ENCODE measurements at places on chromosomes 11 and 22.

DNA sequence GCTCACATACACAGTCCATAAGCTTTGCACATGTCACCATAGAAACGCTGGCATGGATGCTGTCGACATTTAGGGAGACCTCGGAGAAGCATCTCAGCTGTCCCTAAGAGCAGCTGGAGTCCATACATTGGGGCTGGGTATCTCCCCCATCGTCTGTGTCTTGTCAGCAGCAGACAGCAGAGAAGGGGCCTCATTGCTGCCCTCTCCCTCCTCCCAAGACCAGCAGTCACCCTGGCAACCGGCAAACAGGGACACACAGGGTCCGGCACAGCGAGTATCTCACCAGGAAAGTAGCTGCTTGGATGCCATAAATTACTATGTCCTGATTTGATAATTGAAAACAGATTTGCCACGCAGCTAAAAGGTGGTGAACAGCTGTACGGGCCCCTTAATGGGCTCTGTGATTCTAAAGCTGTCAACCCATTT, 84.4 kb downstream of the CD44 start:
- no peak for DNase-seq

DNA sequence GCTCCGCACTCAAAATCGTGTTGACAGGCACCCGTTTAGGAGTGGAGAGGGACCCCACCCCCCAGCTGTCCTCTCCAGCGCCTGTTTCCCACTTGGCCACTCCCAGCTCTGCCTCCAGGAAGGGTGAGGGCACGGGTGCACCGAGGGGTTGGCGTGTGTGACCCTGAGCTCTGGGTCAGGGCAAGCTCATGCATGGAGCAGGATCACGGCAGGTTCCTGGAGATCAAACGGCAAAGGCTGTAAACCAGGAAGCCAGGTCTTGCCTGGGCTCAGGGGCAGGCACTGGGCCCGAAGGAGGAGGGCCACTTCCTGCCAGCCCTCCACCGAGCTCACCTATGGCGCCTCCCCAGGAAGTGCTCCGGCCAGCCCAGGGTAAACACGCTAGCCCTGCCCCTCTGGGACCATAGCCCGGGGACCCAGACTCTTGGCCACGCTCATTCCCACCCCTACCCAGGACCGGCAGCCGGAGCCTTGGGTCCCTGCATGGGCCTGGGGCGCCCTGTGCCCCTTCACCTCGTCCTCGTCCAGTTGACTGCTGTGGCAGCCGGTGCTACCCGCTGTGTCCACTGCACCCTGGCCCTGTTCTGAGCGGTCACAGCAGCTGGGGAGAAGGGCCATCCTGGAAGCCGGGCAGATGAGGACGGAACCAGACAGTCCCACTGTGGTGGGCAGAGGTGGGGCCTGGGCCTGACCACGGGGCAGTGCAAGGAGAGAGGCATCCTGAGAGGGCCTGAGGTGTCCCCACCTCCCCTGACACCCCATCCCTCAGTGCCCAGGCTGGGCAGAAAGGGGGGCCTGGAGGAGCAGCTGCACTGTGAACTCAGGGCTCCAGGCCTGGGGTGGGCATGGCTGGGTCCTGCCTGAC, 1.0 kb upstream of the EPS8L2 start:
- no peak for DNase-seq

GRCh38 chr22:39414377-39414776, 14.8 kb downstream of the TAB1 start:
- no peak for DNase-seq

DNA sequence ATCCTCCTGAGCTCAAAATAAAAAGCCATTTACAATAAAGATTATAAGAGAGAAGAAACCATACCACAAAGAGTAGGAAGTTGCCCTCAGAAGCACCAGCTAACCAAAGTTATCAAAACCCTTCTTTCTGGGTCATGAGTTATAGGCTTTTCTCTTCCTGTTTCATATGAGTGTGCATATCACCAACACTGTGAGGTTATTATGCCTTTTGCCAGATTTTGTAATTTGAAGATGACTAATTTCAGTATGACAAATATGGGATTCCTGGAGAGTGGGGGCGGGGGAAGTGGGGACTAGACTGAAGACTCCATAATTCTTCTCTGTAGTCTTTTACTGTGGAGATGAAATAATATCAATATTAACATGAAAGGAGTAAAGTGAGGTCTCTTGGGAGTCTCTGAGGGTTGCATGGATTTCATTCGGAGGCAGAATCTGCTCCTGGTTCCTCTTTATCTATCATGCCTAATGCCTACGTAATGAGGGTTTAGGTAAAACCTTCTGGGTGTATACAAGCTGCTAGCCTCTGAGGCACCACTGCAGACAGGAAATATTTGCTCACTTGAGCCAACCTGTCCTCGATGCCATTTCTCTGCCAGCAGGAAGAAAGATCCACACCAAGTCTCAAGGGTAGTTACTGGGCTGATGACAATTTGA, 2.1 kb downstream of the LPXN start:
- no peak for DNase-seq

GRCh38 chr11:58907780-58908179, 31.5 kb upstream of the GLYATL1 start:
- DNase-seq, result no peak

GRCh38 chr11:689625-690024, 5.4 kb downstream of the DEAF1 start:
- no peak for DNase-seq

DNA sequence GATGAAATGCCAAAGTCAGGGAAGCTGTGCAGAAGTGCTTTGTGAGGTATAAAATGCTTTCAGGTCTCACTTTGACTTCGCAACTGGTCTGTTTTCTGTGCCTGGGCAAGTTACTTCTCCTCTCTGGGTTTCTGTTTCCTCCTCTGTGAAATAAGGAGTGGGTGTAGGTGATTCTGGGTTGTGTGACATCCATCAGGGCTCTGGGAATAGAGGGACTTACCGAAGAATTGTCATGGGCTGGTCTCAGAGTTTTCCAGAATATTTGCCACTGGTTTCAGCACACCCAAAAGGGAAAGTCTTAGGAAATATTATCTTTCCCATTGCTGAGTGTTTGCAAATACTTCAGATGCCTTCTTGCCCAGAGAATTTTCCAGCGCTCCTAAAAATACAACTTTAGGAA, 118.4 kb downstream of the KIAA1671 start:
- DNase-seq, result no peak

DNA sequence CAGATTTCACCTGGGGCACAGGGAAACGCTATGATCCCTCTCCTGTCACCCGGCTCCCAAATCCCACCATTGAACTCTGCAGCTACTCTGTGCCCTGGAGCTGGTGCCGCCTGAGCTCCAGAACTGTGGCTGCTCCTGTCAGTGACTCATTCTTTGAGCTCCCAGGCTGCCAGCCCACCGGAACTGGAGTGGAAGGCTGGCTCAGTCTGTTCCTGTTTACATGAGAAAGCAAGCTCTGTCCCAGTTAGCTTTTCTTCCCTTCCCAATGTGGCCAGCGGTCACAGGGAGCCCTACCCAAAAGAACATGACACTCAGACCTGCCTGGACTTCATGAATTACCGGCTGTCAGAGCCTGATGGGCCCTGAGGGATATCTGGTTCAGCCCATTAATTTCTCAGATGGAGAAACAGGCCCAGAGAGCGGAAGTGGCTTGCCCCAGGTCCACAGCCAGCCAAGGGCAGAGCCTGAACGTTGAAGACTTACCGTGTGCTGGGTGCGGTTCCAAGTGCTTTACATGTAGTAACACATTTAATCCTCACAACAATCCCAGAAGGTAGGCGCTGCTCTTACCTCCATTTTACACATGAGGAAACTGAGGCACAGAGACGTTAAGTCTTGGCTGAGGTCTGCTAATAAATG, 23.8 kb upstream of the IGSF22 start:
- DNase-seq, result no peak

- DNase-seq, result no peak
Measured at GRCh38 chr22:30627471-30627870, 8.1 kb upstream of the SLC35E4 start.

DNA sequence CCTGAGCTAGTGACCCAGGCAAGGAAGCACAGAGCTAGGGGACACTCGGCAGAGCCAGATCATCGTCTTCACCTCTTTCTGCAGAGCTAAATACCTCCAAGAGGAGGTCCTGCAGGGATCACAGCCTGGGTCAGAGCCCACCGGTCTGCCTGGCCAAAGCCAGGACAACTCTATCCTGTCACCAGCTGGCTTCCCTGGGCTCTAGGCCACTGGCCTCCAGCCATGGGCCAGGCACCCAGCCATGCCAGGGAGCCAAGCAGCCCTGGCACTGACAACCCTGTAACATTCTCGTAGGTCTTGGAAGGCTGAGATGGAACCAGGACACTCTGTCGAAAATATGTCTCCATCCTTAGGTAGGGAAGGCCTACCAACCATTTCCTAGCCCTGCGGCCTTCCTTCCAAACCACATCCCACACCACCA, 270.1 kb downstream of the BUD13 start:
- DNase-seq, result no peak

GRCh38 chr11:61787928-61788491, 4.4 kb downstream of the TMEM258 start:
- no peak for DNase-seq

DNA sequence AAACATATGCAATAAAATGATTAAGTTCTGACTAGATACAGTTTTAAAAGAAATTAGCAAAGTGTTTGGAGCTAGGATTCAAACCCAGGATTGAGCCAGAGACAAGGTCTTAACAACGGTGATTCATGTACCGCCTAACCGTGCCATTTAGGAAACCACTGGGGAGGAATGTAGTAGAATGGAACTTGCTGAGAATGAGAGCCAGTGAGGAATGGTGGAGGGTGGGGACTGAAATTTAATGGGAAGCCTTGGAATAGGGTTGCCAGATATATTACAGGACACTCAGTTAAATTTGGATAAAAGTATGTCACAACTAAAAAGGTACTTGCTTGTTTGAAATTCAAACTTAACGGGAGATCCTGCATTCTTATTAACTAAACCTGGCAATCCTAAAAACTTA, 30.4 kb upstream of the TMEM86A start:
- DNase-seq, result no peak

GRCh38 chr11:115643549-115644270, 139.5 kb upstream of the CADM1 start:
- DNase-seq, result no peak

DNA sequence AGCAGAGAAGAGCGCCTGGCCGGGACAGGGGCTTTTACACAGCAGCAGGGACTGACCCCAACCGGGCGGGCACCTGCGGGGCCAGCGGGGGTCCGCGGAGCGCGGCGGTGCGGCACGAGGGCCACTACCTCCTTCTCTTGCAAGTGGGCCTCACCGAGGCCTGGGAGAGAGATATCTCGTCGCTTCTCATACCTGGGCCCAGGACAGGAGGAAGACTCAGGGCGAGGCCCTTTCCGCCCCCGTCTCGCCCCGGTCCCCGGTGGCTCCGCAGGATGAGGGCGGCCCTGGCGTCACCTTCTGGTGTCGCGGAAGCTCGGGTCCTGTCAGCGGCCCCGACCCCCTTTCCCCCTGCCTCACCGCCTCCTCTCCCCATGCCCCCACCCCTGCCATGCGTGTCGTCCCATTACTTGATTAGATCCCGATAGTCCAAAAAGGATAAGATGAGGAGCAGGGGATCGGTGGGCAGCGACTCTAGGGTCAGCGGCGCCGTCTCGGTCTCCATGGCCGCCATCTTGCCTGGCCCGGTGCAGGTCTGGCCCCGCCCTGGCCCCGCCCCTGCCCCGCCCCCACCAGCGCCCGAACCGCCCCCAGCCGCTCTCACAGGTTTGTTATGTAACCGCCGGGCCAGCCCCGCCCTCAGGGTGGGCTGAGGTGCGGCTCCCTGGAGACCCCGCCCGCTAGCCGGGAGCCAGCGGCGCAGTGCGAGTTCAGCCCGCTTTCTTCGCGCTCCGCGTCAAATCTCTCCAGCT, at the start of gene FBXO3:
Gene FBXO3, minus strand, starts transcription at position 534 of the 749 bp plus-strand sequence. Its CDS starts 23 bp downstream, at position 511.
- DNase-seq, result peak; percentile 60

- DNase-seq, result peak; percentile 31
Measured at GRCh38 chr11:5620651-5621521, 3.9 kb upstream of the TRIM34 start.

GRCh38 chr11:118018401-118018800, 32.2 kb downstream of the IL10RA start:
- DNase-seq, result no peak

DNA sequence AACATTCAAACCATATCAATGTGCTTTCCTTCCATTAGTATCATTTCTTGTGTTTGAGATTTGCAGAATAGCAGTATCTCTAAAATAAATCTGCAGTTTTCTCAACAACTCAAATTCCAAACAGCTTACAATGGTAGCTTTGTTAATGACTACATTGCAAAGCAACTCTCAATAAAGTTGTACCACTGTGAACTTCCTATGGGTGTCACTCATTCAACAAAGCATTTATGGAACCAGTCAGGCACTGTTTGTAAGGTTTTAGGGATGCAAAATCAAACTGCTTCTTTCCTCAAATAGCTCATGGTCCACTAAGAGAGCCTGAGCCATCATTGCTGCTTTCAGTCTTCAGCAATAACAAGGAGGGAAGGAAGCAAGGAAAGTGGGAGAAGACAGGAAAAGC, 91.0 kb downstream of the CCDC83 start:
- no peak for DNase-seq

DNA sequence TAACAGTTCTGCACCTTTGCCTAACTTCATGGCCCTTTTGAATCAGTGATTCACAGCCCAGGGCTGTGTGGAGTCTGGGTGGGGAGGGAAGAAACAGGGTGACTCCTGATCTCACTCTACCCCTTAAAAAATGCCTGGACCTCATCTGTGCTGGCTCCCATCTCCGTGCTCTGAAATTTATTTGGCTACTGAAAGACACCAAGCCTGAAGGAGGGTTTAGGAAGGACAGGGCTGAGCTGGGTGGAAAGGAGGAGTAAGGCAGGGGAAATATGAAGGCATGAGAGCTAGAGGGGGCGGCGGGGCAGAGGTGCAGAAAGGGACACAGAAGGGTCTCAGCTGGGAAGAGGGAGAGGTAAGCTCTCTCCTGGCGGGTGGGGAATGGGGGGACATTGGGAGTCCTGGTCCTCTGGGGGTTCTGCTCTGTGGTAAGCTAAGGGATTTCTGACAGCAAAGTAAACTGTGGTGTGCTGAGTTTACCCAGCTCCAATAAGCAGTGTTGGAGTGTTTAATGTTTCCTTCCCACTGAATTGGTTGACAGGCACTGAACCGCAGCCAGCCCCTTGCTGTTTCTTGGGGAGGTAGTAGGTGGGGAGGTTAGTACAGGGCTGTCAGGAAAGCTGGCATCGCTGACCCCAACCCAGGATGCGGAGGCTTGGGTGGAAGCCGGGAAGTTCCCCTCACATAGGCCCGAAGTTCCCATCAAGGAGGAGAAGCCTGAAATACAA, 71.1 kb downstream of the RPUSD4 start:
- no peak for DNase-seq

- no peak for DNase-seq
Measured at GRCh38 chr11:114154271-114155047, 94.9 kb downstream of the ZBTB16 start.

GRCh38 chr22:42171946-42172719, 41.5 kb upstream of the CYP2D6 start:
- DNase-seq, result no peak

DNA sequence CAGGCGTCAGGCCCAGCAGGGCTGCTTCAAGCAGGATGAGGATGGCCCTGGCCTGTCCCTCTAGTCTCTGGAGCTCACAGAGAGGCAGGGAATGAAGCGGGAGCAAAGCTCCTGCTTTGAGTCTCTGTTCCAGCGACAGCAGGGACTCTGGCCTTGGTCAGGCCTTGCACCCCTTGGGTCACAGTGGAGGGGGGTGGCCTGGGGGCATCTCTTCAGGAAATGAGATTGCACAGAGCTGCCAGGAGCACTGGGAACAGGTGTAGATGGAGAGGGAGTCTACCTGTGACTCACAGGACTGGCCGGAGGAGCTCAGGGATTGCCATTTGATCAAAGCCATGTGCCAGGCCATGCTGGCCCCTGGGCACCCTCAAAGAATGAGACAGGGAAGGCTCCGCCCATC, 1.6 kb downstream of the ANO1 start:
- no peak for DNase-seq
